Stimulated activated CD4-positive, alpha-beta T cell treated with anti-CD3 and anti-CD28 coated beads, Interleukin-4, amount 100 ng/mL, for 4 hours (primary cell): ENCODE measurements at places on chromosomes 4 and X.

- no peak for DNase-seq
These were observed 6.5 kb downstream of the C4orf50 start for GRCh38 chr4:6011686-6012085.

GRCh38 chr4:107219681-107220080, 183.6 kb upstream of the DKK2 start:
- DNase-seq = no peak

DNA sequence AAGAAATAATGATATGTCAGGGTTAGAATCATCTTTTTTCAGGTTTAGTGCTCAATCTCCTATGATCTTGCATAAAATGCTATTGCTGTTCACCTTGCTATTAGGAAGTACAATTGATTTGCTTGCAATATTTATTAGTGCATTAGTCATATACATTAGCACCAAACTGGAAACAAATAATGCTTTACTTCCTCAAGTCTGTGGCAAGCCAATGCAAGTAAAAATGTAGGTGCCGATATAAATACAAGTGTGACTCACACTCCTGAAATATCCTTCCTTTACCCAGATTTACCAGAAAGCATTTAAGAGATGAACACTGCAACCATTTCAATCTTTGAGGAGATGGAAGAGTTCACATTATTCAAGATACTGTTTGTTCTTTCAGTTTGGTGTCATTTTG, 1487.7 kb upstream of the ADGRL3 start:
- no peak for DNase-seq

- DNase-seq = no peak
These were observed 211.0 kb downstream of the KCTD8 start for GRCh38 chr4:44237643-44238042.

GRCh38 chr4:41141900-41142299, 72.4 kb downstream of the APBB2 start:
- DNase-seq = no peak

DNA sequence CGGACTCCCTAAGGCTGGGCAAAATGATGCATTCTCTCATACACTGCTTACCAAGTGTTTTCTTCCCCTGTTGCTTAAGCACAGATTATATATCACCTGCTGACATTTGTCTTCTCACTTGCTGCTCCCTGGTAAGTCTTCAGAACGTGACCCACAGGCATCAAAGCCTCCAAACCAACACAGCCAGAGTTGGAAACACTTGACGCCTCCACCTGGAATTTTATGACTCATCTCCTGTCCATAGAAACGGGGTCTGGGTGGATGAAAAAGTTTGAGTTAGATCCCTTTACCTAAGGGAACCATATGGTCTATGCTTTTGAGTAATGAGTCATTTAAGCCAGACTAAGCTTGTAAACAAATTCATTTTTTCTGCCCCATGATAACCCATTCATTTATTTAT, 251.6 kb downstream of the USP46 start:
- no peak for DNase-seq

DNA sequence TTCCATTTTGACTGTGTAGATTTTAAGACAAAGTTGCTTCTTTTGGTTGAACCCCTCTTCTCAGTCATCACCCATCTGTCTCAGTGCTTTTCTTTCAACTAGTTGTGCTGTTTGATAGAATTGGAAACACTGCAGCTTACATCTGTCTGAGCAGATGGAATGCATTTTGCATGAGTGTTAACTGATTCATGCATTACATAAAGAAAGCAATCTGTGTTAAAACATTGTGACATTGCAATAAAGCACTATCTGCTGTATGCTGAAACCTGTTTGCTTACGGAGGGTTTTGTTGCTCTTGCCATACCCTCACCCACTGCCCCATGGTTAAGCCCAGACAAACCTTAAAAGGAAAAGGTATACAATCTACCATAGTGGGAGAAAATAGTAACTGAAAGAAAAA, 47.4 kb downstream of the NRK start:
- DNase-seq = no peak

GRCh38 chr4:88998001-88998400, 59.0 kb downstream of the FAM13A start:
- DNase-seq = no peak

DNA sequence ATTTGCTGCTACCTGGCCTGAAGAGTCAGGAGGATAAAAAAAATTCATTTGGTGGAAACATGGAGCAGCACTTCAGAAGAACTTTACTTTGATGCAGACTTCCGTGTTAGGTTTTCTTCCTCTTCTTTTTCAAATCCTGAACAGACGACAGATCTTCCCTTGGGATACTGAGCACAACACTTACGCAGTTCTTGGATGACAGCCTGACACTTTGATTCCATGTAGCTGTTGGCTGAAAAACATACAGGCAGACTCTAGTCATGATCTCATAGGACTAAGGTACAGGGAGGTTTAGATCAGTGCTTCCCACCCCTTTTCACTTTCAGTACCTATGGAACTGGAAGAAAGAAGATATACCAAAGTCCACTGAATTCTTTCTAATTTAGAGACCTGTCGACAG, 9.2 kb downstream of the CMC4 start:
- DNase-seq = no peak

GRCh38 chr4:184420881-184421416, 53.4 kb downstream of the IRF2 start:
- DNase-seq = no peak

GRCh38 chr4:8524595-8525382, 55.4 kb upstream of the GPR78 start:
- no peak for DNase-seq

DNA sequence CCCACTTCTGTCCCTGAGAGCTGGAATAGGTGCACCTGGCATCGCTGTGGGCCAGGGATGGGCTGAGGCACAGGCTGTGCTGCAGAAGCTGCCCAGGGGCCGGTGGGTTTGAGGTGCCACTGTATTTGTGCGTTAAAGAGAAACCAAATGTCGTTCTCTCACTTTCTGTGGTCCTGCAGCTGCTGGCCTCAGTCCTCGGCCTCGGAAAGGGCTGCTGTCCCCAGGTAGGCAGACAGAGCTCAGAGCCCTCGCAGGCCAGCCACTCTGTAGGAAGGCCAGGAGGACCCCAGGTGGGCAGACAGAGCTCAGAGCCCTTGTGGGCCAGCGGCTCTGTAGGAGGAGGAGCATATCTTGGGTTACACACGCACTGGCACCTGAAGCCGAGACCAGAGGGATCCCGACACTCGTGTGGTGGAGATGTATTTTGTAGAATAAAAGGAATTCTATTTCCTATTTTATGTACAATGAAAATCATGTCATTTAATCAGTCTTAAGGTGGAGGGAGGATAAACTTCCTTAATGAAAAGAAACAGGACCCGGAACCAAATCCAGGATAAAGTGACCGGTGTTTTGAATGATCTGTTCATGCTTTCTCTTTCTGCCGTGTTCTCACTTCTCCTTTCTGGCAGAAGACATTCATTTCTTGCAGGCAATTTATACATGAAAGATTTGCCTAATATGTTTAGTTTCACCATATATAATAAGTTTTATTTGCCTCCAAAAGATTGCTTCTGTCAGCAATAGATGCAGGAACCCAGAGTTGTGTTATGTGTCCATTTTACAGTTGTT, 54.4 kb upstream of the HGFAC start:
- DNase-seq = no peak

GRCh38 chr4:113979148-113979904, at the start of gene ARSJ:
Gene ARSJ (minus strand): TSS chr4:113979647. CDS start chr4:113978834, 813 bp downstream.
- DNase-seq = peak; percentile 29

GRCh38 chr4:3791910-3792542, 25.8 kb downstream of the ADRA2C start:
- no peak for DNase-seq

DNA sequence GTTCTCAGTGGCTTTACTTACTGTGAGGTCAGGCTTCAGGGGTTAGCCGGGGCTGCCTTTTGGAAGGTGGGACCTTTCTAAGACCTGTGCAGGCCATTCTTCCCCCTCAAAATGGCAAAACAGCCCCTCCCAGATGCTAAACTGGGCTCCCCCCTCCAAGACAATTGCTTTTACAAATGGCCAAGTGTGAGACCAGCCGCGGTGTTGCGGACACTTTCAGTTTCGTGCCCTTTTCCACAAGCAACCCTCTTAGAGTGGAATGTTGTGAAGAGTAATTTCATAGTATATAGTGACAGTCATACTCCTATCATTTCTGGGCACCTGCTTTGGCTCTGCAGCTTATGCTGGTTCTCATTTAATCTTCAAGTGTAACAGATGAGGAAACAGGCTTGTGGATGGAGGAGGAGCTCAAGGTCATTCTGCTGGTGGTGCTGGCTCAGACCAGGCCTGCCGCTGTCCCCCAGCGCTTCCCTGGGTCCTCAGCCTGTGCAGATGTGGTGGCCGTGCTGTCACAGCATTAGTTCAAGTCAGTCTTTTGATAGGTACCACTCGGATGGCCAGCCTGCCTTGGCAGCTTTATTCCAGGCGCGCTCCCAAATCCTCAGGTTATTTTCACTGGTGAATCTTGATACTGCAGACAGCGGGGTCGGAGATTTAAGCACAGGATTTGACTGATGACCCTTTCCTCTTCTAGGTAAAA, 55.0 kb upstream of the TADA2B start:
- no peak for DNase-seq

DNA sequence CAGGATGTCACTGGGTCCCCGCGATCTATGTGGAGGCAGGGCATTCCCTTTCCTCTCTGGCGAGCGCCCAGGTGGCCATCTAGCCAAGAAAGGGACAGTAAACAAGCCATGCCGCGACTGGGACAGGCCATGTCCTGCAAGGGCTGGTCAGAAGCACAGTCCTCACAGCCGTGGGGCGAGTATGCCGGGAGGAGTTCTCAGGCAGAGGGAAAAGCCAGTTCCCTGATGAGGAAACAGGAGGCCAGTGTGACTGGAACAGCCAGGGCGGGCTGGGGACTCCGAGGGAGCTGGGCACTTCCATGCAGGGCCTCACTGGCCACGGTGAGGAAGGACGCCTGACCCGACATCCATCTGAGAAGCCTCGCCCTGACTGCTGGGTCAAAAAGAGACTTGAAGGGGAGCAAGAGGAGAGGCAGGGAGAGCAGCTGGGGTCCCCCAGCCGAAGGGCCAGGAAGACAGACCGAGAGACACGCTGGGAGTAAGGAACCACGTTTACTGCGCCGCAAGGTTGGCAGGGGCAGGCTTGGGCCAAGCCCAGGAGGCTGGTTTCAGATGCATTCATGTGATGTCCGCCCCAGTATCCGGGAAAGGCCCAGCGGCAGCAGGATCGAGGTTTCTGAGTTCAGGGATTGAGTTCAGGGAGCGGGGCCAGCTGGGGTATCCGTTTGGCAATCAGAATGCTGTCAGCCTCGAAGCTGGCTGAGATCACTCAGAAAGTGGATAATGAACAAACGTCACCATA, 15.0 kb downstream of the CFAP99 start:
- DNase-seq = no peak
